HTR-8/SVneo (cell line): ENCODE measurements at places on chromosomes 12 and 14.
A peak's percentile ranks its signal among the peaks of the same experiment; 100 is the strongest.

DNA sequence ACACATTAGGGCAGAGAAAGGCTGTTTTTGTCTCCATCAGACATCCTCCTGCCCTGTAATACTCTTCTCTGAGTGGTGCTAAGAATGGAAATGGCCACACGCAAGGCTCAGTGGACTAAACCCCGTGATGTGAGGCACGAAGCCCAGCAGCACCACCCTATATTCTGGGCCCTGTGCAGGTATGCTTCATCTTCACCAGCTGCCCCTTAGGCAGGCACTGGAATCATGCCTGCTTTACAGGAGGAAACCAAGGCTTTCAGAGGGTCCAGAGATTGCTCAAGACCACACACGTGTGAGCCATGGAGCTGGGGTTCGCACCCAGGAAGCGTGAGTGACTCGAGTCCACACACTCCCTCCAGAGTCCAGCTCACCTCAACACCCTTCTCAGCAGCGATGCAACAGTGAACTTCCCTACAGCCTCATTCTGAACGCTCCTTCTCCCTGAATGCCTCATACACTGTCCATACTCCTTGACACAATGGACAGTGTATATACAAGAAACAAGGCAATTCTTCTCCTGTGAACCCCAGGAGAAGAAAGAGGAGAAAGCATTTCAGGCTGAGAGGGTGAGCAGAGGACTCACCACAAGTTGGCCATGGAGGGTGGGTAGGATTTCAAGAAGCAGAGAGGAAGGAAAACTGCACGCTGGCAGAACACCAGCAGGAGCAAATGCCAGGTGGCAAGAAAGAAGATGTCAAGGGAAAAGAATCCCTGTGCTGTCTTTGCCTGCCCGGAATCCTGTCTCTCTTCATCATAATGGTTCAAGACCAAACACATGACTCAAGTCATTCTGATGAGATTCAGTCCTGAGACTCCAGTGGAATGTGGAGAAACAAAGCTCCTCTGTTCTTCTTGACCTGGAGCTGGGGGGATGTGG is 39.1 kb downstream of the NT5DC3 start:
- no peak for DNase-seq

DNA sequence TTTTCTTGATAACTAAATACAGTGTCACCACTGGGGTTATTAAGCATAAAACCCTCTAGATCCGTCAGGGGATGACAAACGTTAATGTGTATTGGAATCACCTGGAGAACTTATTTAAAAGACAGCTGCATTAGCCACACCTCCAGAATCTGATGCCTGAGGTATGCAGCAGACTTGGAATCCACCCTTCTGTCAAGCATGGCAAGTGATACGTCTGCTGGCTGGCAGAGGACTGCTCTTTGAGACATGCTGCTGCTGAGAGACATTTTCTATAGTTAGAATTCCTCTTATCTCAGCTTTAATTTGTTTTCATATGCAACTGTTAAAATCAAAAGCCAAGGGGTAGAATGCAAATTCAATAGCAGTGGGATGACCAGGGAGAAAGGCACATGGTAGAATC is 496.3 kb downstream of the NELL2 start:
- no peak for DNase-seq

- no peak for DNase-seq
These were observed 62.6 kb downstream of the PDZRN4 start for GRCh38 chr12:41250748-41251147.

GRCh38 chr14:76320486-76320885 is 55.5 kb upstream of the ESRRB start:
- no peak for DNase-seq

- DNase-seq, result peak; percentile 78
These were observed 95.6 kb downstream of the GAS2L3 start for GRCh38 chr12:100668945-100669536.

DNA sequence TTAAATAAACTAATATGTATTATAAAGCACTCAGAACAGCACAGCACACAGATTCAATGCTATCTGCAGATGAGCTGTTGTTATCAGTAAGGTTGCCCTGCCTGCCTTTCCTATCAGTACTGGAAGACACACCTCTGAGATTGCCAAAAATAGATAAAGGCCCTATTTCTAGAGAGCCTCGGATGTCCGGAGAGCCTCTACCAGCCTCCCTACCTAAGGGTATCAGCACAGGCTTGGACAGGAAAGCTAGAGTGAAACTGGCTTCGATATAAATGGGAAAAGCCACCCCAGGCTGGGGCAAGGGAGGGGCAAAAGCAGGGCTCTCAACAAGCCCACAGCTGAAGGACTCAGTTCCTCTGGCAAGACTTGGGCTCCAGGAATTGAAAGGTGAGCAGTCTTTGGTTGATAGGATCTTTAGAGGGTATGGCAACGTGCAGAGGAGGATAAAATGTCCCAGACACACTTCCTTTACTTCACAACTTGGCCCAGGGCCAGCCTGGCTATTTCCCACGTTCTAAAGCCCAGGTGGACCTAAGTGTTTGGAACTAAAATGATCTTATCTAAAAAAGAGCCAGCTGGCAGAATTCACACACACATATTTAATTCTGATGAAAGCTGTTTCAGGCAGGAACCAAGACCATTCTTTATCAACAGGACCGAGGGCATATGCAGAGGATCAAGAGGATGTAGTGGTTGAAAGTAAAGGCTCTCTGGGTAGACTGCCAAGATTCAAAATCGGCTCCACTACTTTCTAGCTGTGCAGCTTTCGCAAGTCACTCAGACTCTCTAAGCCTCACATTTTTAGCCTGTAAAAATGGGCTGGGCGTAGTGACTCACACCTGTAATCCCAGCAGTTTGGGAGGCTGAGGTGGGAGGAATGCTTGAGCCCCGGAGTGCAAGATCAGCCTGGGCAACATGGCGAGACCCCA is 37.8 kb upstream of the ITPR2 start:
- DNase-seq, result no peak

- no peak for DNase-seq
These were observed 20.0 kb downstream of the NT5DC3 start for GRCh38 chr12:103820881-103821489.

- DNase-seq, result no peak
These were observed 80.6 kb downstream of the PRKAB1 start for GRCh38 chr12:119748497-119748896.

DNA sequence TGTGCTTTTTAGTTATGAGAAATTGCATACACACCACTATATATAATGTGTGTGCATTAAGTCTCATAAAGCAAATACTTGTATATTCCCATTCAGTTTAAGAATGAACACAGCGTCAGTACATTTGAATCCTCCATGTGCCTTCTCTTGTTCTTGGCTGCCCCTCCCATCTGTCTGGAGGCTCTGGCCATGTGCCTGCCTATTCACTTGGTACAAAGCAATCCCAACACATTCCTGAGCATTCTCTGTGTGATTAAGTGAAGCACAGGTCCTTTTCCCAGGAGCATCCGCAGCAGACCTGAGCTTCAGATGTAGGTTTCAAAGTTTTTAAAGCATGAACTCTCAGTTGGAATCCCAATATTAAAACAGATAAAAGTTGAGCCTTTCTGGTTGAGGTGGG is 58.7 kb downstream of the POLR3B start:
- no peak for DNase-seq

- no peak for DNase-seq
These were observed 150.4 kb downstream of the PPM1H start for GRCh38 chr12:62784576-62784975.

- no peak for DNase-seq
These were observed 213.4 kb downstream of the PHETA1 start for GRCh38 chr12:111155521-111155920.

- no peak for DNase-seq
These were observed 53.3 kb downstream of the STAB2 start for GRCh38 chr12:103640410-103640809.

DNA sequence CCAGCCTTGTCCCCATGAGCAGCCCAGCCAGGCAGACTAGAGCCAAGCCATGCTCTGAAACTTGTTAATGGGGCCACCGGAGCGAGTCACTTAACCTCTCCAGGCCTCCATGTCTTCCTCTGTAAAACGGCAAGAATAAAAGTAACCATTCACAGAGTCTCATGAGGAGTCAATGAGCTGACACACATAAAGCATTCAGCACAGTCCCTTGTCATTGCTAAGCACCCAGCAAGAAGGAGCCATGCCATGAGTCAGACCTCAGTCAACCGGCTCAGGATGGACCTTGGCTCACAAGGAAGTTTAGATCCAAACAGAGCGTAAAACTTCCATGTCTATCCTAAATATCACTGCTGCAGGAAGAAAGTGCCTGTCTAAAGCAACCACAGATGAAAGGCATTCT is 10.6 kb downstream of the FICD start:
- DNase-seq, result no peak

DNA sequence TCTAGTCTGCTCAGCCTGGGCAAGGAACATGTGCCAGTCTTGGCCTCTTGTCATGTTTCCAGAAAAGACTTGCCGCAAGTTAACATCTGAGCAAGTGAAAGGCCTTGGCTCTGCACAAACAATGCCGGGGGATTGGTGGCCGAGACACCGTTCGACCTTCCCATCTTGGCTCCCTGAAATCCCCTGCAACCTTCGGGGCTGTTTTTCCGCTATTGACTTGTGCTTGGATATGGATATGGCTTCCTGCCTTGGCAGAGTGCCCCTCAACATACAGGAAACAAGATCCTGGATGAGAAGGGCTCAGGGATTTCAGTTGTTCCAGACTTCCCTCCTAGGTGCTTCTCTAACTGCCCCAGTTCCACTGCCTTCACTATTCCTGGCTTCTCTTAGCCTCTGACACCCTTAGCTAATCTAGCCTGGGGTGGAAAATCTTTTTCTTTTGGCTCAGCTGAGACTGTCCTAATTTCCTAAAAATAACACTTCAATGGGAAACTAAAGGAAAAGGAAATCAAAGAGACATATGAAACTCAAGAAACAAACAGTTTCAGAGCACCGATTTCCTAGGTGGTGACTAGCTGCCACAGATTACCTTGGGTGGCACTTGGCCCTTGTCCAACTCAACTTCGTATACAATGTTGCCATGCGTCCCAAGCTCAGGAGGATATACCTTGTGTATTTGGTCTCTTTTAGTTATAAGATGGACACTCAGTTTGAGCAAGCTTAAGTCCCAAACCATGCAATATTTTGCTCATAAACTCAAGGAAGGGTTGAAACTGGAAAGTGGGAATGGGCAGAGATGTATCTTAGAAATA is 33.9 kb downstream of the RDH12 start:
- no peak for DNase-seq

DNA sequence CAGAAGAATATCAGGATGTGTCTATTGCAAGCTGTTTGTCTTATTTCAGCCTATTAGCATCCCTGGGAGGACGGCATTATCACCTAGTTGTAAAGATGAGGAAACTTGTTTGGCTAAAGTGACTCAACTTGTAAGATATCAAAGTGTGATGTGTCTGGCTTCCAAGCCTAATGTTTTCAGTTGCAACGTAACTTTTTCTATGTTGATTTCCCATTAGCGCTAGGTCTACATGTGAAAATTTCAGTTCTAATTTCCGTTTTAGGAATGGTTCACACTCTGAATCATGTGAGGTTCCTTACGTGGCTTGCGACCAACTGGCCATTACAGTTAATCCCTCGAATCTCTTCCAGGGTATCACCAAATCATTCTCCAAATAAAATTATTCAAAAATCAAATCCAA is 58.0 kb downstream of the LLPH start:
- no peak for DNase-seq

DNA sequence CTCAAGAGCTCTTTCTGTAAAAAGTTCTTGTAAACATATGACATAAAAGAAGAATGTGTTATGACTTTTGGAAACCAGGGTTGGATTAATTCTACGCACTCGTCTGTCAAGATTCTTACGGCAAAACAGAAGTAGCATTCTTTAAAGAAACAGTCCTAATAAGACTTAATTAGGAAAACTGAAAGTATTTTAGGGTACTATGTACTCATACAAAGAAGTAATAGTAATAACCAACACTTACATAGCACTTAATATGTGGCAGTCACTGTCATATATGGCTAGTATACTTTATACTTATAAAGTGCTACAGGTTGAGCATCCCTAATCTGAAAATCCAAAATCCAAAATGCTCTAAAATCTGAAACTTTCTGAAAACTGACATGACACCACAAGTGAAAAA is 72.9 kb upstream of the ST8SIA1 start:
- no peak for DNase-seq

- DNase-seq, result no peak
These were observed 207.9 kb downstream of the TMEM132C start for GRCh38 chr12:128474916-128475315.

DNA sequence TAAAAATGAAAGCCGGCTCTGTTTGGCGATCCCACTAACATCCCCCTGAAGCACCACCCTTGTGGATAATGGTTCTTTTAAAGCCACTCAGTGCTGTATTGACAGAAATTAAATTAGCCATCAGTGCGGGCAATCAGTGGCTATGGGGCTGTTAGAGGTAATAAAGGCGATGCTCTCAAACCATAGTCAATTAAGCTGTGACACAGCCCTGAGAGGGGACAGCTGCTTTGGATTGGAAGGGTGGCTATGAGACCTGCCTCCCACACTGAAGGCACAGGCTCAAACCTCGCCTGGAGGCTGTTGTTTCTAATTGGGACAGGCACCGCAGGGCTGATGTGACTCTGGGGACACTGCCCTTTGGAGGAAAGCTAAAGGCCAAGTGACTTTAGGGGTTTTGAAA is 562.2 kb downstream of the VRK1 start:
- DNase-seq, result no peak

DNA sequence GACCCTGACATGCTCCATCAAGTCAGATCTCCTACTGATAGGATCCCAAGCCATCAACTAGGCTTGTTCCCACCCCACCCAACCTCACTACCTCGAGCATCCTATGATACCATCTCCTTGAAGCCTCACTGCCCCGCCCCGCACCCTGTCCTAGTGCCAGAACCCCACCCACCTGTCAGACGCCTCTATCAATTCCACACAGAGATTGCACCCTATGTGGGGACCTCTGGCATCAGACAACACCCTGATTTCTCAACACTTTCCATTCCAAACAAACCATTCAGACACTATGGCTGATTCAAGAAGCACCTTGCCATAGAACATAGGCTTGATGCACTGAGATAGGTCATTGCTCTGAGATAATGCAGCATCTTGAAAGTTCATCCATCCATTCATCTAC is 3.1 kb upstream of the GLTP start:
- no peak for DNase-seq

GRCh38 chr12:46457958-46458357 is 85.4 kb upstream of the SLC38A2 start:
- DNase-seq, result no peak

GRCh38 chr12:64107776-64108175 is 114.3 kb downstream of the KICS2 start:
- DNase-seq, result no peak

DNA sequence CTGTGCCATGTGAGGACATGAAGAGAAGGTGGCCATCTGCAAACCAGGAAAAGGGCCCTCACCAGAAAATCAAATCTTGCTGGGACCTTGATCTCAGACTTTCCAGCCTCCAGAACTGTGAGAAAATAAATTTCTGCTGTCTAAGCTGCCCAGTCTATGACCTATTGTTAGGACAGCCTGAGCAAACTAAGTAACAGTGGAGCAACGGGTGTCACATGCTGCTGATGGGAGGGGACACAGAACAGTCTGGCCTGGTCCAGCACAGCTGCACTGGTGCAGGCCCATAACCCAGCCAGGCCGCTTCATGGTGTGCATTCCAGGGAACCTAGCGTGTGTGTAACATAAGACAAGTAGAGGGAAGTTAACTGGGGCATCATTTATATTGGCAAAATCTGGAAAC is 42.1 kb downstream of the GRIP1 start:
- no peak for DNase-seq

GRCh38 chr14:90981636-90982035 is 78.8 kb downstream of the RPS6KA5 start:
- DNase-seq, result no peak
